NCI-H2171 treated with DMSO at 0.1 percent for 48 hours (cell line): ENCODE measurements at places on chromosomes 7 and 10.

DNA sequence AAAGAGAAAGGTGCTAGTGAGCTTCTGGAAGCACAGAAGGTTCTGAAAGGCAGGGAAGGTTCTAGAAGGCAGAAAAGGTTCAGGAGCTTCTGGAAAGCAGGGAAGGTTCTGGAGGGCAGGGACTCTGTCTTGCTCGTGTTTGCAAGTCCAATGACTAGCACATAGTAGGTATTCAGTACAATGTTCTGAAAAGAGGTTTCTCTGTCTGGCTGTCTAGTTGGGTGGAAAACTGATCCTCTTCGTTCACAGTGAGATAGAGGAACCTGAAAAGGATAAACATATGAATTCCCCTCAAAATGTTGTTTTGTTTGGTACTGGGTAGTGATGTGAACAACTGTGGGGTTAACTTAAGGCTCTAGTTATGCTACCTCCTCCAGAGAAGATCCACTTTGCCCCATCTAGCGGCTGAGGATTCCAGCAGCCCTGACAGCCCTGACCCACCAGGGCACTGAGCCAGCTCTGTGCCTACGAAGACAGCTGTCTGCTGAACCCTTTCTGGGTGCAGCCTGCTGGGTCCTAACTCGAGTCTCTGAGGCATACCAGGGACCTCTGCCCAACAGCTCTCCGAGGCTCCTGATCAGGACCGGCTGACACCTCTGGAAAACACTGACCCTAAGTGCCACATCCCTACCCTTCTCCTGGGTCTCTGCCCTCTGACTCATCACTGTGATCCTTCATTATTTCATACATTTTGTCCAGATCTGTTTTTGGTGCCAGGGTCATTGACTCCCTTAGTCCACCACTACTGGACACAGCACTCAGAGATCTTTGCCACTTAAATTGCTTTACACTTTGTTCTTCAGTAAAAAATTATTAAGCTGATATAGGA, 15.4 kb downstream of the PTPRN2 start:
- peak; percentile 83 for DNase-seq

DNA sequence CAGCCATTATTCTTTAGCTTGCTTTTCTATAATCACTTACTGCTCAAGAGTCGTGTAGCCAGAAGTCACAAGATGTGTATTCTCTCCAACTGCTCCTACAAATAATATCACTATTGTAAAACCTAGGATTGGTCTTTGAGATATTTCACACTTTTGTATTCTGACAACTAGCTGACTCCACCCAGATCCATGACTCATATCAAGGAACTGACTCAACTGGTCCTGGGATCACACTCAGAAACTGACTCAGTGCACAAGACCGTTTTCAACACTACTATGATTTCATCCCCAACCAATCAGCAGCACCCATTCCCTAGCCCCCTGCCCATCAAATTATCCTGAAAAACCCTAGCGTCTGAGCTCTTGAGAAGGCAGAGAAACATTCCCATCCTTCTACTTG, 56.5 kb upstream of the ORC5 start:
- DNase-seq: no peak

- no peak for DNase-seq
Observed at GRCh38 chr7:130191791-130192190, 13.4 kb downstream of the TMEM209 start.

GRCh38 chr10:3778692-3779157, 6.3 kb downstream of the KLF6 start:
- no peak for DNase-seq

GRCh38 chr7:91149341-91150246, 114.6 kb upstream of the FZD1 start:
- DNase-seq: no peak

- DNase-seq: no peak
Observed at GRCh38 chr10:32197423-32197822, 141.2 kb upstream of the KIF5B start.

GRCh38 chr7:128409596-128410450, at the start of gene IMPDH1:
TSS of gene IMPDH1 (minus strand) at chr7:128409982. CDS start at chr7:128409901, 81 bp downstream.
- DNase-seq: peak; percentile 80

DNA sequence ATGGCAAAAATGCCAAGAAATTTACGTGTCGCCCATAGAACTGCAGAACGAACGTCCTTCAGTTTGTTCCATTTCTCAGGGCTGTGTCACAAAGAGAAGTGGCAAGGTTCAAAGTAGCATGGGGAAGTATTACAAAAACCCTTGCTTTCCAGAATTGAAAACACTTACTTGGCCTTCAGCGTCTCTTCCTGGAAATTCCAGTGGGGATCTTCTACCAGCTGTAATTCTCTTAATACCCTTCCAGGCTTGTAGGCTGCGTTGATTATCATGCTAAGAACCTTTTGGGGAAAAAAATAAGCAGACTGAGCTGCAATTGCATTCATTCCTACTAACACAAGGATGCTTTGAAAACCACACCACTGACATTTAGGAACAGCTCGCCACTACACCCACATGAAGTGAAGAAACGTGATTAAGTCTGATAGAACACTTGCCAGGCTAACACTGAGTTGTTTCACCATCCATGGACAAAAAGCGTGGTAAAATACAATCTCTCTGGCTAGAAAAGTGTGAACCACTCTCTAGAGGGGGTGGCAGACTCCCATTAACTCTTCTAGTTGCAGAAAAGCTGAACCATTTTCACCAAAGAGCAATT, 222.3 kb downstream of the SFMBT2 start:
- DNase-seq: no peak

DNA sequence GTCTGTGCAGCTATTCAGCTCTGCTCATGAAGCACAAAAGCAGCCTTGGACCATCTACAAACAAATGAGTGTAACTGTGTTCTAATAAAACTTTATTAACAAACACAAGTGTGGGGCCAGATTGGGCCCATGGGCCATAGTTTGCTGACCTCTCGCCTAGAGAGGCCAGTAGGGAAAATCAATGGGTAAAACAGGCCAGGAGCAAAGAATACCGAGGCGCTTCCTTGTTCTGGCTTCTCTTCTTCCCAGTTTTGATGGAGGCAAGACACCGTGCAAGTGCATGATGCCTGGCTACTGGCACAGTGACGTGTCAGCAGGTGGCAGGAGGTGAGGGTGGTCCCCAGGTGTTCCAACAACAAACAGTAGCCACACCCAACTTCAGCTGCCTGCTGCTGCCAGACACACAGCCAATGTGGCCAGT, 94.3 kb upstream of the SDK1 start:
- peak; percentile 72 for DNase-seq

DNA sequence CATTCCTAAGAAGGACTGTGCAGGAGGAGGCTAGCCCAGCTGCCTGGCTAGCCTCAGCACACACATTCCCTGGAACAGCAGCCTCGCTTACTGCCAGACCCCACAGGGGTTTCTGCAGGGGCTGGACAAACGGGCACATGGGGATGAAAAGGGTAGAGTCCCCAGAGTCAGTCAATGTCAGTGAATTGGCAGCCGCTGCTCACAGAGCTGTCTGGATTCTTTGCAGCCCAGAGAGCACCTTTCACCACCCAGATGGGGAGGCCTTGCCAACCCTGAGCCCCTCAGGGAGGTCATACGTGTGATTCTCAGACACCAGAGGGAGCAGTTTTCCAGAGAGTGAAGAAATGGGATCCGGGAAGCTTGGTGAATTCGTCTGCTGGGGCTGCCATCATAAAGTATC, 143.3 kb downstream of the KCNMA1 start:
- peak; percentile 38 for DNase-seq

GRCh38 chr7:106064771-106065574, 47.1 kb downstream of the SYPL1 start:
- peak; percentile 70 for DNase-seq

DNA sequence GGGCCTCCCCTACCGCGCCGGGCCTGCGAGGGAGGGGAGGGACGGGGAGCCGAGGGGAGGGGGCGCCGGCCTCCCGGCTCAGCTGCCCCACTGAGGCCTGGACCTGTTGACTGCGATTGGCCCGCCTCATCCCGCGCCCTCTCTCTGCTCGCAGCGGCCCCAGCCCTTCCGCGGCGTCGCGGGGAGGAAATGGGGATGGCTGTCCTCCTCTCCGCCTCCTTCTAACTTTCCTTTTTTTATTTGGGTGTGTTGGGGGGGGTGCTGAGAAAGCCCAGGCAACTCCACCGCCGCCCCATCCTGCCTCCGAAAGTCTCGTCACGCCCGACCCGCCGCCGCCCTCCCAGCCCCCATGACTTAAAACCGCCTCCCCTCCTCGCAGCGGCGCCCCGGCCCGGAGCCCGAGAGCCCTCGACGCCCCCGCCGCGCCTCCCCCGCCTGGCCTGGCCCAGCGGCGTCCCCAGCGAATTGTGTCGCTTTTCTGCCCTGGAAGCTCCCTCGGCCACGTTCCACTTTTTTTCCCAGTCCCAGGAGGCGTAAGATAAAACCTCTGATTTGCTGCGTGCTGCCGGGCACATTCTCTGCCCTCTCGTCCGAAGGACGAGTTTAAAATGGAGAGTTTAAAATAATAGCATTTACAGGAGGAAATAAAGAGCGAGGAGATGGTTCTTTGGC, 842 bp upstream of the SKIDA1 start:
- DNase-seq: peak; percentile 78

DNA sequence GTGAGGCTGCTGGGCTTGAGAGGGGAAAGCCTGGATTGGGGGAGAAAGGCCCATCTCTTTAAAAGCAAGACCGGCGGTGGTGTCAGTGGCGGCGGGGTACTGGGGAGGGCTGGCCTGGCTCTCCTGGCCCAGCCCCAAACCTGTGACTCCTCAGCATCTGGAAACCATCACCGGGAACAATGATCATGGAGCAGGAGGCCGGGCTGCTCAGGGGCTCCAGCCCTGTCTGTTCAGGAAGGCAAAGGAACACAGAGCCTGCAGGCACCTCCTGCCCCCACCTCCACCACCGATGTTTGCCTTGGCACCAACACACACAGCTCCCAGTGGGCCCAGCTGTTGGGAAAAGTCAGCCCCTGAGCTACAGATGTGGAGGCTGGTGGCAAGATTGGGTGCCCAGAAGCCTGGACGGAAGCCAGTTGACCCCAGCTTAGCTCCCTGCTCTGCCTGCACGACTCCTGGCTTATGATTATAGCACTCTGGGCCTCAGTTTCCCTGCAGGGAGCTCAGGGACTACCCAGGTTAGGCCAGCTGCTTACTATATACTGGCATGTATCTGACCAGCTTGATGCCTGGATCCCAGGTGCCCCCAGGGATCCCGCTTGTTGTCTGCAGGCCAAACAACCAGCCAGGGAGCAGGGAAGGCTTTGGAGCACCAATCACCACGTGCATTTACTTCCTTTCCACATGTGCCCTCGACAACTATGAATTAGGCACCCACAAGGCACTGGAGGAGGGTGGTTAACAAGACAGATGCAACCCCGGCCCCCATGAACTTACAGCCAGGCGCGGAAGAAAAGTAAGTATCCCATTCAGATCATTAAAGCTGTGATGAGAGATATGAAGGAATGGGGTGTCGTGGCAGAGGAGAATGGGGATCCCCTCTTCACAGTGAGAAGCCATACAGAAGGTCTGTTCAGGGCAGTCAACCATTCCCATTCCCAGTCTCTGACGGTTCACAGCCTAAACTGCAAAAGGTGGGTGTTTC, 37.3 kb downstream of the ZCCHC24 start:
- DNase-seq: no peak

DNA sequence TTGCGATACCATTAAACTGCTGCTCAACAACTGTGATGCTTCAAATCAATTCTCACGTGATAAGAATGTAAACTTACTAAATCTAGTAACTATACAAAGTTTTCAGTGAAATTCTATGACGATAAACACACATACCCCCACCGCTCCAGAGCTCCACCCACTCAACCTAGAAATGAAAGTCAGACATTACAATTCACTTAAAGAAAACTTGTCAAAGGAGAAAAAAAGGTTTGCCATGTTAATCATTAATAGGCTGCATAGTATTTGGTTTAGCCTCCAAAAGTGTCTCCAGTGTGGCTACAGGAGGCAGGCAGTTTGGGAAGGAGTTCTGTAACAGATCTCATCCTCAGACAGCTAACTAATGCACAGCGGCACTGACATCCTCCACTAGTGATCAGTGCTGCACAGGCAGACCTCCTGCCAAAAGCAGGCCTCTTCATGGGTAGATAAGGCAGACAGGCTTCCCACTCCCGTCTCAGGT, 3.1 kb downstream of the HERPUD2 start:
- DNase-seq: no peak

DNA sequence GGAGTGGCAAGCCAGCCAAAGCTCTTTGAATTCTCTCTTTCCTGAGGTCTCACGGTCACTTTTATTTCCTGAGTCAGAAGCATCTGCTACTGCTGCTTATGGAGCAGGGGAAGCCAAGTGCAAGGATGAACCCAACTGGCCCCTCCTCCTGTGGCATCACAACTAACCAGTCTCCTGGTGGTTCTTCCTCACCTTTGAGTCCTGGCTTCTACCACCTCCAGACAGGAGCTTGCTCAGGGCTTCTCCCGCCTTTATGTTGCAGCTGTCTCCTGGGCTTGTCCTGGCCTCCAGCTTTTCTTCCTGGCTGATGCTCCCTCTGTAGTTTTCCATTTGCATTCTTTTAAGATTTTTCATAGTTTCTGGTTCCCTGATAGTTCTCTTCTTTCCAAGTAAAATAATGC, 349.7 kb upstream of the NRP1 start:
- DNase-seq: no peak
